ENCODE measurements at places on chromosomes 2 and 18. TPM values are rescaled to one million over a fixed set of nuclear protein-coding genes. Genes with fewer than 3 reads are reported as not detected.

Gene UNC80
- total RNA-seq, result 0.11 TPM

Gene DSG4
- total RNA-seq, result not detected

DNA sequence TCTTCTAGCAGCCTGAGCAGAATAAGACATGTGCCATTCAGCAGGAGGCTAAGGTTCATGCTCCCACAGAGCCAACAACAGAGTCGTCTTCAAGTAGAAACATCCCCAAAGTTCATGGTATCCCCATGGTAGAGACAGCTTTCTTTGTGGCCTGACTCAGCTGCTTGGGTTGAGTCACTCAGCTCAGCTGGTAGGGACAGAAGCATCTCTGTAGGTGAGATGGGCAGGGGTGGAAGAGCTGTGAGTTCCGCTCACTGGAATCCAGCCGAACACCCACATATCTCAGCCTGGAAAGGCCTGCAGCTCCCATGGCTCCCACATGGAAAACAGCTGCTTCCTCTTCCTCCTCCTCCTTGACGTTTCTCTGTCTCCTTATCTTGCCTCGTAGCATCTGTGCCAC, 792.7 kb downstream of the RNF144A start:
- H3K27ac ChIP-seq, result no peak overlapping the region
- H3K27me3 ChIP-seq, result no peaks in the 10 kb centered on the region
- no peak for DNase-seq
- H3K4me1 ChIP-seq, result no peaks in the 10 kb centered on the region
- H3K36me3 ChIP-seq, result no peaks in the 10 kb centered on the region

DNA sequence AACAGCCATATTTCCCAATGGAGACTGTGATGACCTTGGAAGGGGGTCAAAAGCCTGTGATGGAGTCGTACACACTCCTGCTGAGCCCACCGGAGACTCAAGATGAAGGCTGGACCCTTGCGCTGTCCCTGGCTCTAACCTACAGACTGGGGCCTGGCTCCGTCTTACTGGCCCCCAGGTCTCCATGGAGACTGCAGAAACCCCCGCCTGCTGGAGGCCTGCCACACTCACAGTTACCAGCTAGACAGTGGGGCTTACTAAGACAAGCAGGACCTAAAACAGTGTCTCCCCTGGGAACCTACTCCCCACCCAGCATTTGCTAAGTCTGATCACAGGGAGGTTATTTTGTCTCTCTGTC, 9.6 kb downstream of the C2orf72 start:
- no peak overlapping the region for H3K4me3 ChIP-seq
- no peak for DNase-seq
- no peaks in the 10 kb centered on the region for H3K4me1 ChIP-seq
- no peak overlapping the region for H3K27ac ChIP-seq
- H3K27me3 ChIP-seq, result peaks cover 3% of the 10 kb centered on the region
